ENCODE measurements at places on chromosomes 6 and 20.

- DNase-seq, result no peak
Measured at GRCh38 chr6:35086282-35086632, 54.9 kb downstream of the TCP11 start.

DNA sequence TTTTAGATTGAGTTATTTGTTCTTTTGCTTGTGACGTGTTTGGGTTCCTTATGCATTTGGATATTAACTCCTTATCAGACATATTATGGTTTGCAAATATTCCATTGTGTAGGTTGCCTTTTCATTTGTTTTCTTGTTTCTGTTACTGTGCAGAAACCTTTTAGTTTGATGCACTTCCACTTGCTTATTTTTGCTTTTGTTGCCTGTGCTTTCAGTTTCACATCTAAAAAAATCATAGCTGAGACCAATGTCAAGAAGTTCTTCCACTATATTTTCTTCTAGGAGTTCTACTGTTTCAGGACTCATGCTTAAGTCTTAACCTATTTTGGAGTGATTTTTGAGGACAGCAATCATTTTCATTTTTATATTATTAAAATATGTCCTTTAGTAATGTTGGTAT is 113.5 kb downstream of the EPM2A start:
- DNase-seq, result no peak

- DNase-seq, result no peak
Measured at GRCh38 chr20:9807136-9807535, 31.7 kb downstream of the PAK5 start.

- no peak for DNase-seq
Measured at GRCh38 chr6:137193256-137194070, 20.0 kb upstream of the IL22RA2 start.

DNA sequence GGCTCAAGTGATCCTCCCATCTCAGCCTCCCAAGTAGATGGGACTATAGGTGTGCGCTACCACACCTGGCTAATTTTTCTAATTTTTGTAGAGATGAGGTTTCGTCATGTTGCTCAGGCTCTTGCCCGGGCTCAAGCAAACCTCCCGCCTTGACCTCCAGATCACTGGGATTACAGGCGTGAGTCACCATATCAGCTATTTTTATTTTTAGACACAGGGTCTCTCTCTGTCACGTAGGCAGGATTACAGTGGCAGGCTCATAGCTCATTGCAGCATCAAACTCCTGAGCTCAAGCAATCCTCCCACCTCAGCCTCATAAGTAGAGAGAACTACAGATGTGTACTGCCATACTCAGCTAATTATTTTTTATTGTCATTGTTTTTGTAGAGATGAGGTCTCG is 41.7 kb downstream of the SLC23A2 start:
- no peak for DNase-seq

DNA sequence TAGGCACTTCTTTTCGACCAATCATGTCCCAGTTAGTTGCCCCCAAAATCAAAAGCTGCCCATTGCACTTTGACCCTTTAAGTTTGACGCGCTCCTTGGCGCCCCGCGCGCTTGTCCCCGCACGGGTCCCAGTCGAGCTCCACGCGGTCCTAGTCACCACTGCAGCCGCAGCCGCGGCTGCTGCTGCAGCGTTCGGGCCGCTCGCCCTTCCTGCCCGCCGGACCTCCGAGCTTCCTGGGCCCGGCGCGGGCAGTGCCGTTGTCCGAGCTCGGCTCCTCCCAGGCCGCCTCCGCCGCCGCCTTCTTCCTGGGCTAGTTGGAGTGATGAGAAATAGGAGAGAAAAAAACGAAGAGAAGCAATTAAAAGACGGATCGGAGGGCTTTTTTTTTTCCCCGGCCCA is 185.7 kb upstream of the COL21A1 start:
- no peak for DNase-seq

- DNase-seq, result no peak
Measured at GRCh38 chr20:36527331-36528125, 13.8 kb upstream of the MYL9 start.

DNA sequence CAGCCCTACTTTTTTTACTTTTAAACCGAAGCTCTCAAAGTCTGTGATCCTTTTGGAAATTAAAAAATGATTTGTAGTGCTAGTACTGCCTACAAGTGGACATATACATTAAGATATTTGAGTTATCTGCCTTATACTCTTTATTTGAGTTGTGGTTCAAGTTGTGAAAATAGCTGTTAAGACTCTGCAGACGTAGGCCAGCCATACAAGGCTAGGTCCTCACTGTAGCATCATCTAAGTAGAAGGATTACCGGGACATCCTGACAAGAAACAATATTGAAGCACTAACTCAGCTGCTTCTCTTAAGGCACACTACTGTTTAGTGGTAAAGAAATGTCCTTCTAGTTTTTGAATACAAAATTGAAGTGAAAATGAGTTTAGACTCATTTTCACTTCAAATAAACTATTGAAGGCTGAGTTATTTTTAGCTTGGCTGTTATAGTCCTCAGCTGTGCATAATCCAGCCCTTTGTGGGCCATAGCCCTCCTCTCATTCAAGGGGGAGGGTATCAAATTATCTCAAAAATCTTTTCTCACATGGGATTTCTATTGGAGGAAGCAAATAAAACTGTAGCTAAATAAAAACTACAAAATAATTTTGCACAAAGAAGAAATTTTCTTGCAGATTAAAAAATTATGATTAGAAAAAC is 68.1 kb downstream of the JAG1 start:
- no peak for DNase-seq

DNA sequence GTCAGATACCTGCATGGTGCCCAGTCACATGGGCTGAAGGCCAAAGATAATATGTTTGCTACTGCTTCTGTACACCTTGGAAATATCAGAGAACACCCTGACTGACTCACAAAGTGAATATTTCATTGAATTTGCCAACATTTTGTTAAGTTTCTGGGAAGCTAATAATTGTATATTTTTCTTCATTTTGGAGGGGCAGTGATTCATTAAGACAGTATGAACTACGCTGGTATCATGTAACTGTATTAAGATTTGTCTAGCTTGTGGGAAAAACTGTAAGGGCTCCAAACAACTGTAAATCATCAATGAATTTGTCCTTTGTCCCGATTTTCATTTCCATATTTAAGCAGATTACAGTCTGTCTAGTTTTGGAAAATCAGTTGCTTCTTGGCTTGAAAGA is 102.3 kb upstream of the CCN2 start:
- DNase-seq, result no peak

DNA sequence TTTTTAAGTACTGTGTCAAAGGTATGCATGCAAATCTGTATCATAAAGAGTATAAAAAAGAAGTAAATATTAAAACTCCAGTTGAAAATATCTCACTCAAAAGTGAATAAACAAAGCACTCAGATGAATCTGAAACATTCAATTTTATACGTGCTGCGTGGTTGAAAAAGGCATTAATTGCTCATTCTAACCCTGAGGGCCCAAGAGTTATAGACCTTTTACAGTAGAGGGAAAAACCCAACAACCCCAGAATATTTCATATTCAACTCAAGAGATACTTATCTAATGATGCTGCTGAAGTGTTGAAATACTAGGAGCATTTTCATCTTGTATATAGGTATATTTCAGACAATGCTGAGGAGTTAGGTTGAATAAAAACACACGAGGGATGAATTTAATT is 862.8 kb upstream of the CITED2 start:
- no peak for DNase-seq

DNA sequence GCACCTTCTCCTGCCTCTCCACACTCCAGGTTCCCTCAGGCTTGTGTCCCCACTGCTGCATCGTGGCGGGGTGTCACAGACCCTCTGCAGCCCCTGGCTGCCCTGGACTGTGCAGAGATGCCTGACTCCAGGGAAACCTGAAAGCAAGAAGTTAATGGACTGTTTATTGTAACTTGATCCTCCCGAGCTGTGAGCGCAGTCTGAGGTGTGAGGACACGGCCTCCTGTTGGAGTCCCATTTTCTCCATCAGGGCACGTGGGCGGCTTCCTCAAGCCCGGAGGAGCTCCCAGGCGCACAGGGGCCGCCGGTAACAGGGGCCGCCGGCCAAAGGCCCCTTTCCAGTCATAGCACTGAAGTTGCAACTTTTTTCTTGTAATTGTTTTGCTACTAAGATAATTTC is 16.9 kb downstream of the RBM38 start:
- DNase-seq, result no peak

- DNase-seq, result no peak
Measured at GRCh38 chr6:106574741-106575458, 54.4 kb downstream of the RTN4IP1 start.

DNA sequence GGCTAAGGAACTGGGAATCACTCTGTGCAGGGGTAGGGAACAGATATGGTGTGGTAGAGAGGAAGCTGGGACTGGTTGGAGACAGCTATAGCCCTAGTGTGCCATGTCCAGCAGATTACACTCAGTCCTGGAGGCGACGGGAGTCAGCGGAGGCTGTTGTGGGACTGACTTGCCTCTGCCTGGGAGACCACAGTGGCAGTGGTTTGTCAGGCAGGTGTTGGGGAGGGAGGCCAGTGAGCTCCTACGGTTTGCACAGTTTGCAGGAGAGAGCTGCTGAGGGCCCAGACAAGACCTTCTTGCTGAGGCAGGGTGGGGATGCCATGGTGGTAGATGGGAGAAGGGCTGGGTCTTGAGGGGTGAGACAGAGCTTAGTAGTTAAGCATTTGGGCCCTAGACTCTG is 4.9 kb downstream of the PLCG1 start:
- no peak for DNase-seq

- DNase-seq, result no peak
Measured at GRCh38 chr20:62805155-62805710, 598 bp downstream of the OGFR start.

DNA sequence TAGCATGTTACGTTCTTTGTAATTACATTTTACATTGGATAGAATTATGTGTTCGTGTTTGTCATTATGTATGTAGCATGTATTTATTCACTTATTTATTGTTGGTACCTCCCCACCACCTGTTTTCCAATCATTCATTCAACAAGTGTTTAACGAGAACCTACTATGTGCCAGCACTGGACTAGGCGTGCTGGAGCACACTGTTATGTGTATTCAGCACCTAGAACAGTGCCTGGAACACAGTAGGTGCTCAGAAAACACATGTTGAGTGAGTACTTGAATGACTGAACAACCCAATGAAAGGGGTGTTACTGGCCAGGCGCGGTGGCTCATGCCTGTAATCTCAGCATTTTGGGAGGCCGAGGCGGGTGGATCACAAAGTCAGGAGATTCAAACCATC is 11.3 kb downstream of the ETV7 start:
- DNase-seq, result no peak

DNA sequence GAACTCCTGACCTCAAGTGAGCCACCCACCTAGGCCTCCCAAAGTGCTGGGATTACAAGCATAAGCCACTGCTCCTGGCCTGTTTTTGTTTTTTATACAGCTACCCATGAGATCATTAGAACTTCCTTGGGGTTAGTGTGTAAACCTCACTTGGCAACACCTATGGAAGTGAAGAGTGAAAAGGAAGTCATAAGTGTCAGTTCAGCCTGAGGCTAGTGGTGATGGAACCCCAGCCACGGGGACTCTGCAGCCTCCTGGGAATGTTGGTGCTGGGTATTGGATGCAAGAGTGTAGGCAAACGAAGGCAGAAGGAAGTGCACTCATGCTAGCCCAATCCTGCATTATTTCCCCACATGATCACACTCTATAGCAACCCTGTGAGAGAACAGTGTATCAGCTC is 33.6 kb upstream of the FUCA2 start:
- DNase-seq, result no peak

GRCh38 chr20:707451-708110 is 32.0 kb upstream of the SCRT2 start:
- no peak for DNase-seq

- no peak for DNase-seq
Measured at GRCh38 chr6:41966961-41967311, 25.3 kb upstream of the CCND3 start.

- no peak for DNase-seq
Measured at GRCh38 chr6:8325743-8326142, 109.6 kb downstream of the SLC35B3 start.

DNA sequence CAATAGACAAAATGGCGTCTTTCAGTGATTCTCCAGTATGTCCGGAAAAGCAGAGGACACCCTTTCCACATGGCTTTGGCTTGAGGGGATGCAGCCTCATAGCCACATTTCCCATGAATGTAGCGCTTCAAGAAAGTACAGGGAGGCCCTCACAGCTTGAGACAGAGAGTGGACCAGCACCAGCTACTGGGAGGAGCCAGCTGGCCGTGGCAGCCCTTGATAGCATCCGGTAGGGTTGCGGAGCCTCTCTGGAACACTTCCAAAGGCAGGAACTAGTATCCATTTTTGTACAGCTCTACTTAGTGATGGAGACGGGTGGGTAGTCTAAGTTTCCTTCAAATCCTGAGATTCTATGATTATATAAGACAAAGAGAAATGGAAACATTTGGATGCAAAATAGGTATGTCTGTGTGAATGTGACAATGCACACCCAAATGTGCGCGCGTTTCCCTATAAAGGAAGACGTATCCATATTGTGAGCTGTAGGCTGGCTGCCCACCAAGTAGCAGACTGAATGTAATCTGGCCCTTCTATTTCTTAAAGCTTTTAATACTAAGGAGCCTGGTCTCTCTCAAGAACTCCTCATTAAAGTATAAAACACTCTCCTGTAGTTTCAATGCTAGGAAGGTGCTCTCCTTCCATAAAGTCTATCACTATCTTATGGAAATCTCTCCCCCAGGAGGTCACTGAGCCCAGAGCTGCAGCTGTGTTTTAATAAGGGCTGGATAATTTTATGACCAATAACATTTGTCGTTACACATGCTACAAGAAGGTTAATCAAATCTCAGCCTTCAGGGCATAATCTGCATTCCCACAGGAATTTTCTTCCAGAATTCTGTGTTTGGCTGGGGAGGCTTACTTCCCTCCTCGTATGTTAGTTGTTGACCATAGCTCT is 74.0 kb downstream of the SOBP start:
- DNase-seq, result no peak

DNA sequence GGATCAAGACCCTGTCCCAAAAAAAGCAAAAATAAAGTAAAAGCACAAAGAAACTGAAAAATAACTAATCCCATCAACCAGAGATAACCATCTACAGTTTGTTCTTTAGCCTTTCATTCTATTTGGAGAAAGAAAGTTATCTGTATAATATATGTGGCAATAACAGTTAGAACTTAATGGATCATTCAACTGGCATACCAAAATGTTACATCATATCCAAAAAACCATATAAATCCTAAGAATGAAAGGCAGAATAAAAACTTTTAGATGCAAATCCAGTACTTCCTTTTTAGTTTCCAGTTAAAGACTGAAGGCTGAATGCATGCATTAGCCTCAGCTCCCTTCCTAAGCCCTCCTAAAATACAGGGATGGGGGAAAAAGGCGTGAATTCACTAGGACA is 25.2 kb downstream of the ILRUN start:
- no peak for DNase-seq

DNA sequence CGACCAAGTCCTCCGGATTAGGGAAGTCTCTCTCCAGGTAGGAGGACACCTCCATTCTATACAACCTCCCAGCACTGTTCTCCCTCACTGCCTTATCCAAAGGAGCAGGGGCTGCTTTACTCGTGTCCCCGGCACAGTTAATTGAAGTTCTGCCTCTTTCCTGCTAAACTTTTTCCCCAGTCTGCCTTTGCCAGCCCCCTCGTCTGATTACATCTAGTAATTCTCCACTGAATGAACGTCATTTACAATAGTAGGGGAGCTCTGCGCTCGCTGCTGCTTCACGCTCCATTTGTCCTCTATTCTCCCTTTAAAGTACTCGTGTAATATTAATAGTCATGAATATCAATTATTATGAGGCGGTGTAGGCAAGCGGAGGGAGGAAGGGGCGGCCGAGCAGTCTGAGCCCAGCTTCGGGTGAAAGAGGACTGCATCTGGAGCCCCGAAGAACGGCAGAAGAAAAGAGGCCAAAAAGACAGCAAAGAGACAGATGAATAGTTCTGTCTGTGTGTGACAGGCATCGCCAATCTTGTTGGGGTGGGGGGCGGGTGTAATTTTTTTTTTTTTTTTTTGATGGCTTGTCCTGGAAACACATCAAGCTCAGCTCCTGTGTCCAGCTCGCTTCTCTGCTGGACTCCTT is 2.9 kb downstream of the TFAP2B start:
- no peak for DNase-seq

Data from central memory CD4-positive, alpha-beta T cell (primary cell).